HCT116 (cell line): ENCODE measurements at places on chromosomes 5 and 9.

GRCh38 chr5:40307920-40308319 is 371.8 kb upstream of the PTGER4 start:
- DNase-seq, result no peak

GRCh38 chr5:60960591-60960990 is 15.6 kb downstream of the NDUFAF2 start:
- peak; percentile 6 for DNase-seq

- no peak for DNase-seq
Measured at GRCh38 chr5:31741496-31741895, 102.6 kb downstream of the PDZD2 start.

DNA sequence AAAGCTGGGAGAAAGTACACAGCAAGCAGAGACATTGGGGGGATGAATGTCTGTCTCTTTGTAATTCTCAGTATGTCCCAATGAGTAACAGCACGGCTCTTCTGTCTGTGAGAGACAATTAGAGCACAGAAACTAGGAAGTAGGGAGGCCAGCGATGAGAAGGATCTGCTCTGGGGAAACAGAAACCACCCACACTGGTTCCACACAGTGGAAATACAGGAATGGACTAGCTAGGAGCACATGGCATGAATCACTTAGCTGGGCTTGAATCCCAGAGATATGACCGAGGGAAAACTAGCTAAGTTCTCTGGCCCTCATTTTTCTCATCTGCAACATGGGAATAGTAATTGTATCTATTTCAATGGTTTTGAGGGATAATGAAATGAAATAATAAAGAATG is 895.9 kb downstream of the TLE4 start:
- no peak for DNase-seq

DNA sequence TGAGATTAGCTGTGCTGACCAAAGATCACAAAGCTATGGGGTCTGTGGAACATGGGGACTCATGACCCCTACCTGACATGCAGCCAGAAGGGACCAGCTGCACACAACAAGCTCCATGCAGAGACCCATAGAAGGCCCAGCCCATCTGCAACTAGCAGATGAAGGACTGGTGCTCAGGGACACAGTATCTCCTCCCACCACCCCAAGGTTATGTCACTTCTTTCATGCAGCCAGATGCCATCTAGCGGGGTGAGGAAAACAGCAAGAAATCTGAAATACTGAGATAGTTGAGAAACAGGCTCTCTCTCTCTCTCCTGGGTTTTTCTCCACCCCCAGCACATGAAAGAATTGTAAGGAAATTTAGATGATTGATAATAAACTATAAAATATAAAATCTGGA is 161.3 kb upstream of the DAPK1 start:
- DNase-seq, result no peak

- no peak for DNase-seq
Measured at GRCh38 chr5:101260857-101261256, 357.8 kb upstream of the ST8SIA4 start.

GRCh38 chr9:37969130-37969529 is 65.2 kb upstream of the SLC25A51 start:
- no peak for DNase-seq

DNA sequence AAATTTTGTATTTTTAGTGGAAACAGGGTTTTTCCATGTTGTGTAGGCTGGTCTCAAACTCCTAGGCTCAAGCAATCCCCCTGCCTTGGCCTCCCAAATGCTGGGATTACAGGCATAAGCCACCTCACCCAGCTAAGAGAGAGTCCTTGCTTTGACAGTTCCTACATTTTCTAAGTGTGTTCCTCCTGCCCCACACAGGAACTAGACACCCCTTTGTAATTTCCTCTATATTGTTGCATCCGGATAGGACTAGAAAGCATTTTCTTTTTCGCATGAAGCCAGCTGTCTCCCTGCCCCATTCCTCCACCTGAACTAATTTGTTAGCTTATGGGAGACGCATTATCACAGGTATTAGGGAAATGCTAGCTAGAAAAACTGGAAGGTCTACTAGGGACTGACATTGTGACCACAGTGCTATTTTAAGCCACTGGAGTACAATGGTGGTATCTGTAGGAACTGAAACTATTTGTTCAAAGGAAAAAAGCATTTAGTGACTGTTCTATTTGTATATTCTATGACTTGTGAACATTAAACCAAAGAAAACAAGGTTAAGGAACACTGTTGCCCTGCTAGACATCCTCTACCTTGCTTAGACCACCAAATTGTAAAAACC is 214.1 kb downstream of the SMARCA2 start:
- DNase-seq, result no peak

DNA sequence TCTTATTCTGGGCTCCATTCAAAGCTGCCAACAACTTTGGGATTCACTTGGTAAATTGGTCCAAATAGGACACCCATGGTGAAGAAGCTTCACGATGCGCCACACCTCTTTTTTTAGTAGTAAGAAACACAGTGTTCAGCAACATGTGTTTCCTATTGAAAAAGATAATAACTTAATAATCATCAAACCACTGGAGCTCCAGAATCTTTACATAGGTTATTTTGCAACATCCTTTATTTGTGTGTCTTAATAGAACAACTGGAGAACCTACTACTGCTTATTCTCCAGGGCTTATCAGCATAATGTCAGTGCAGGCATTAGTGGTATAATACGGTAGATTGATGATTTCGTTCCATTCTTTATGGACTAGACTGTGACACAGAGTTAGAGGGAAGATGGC is 63.3 kb upstream of the DAPK1 start:
- DNase-seq, result no peak

- DNase-seq, result no peak
Measured at GRCh38 chr5:141669520-141669919, 12.5 kb downstream of the ARAP3 start.

- no peak for DNase-seq
Measured at GRCh38 chr9:121883281-121884056, 209.6 kb downstream of the TTLL11 start.

- no peak for DNase-seq
Measured at GRCh38 chr9:100368672-100369071, 15.9 kb upstream of the TEX10 start.

- DNase-seq, result no peak
Measured at GRCh38 chr5:74139589-74139988, 500.9 kb downstream of the ENC1 start.

DNA sequence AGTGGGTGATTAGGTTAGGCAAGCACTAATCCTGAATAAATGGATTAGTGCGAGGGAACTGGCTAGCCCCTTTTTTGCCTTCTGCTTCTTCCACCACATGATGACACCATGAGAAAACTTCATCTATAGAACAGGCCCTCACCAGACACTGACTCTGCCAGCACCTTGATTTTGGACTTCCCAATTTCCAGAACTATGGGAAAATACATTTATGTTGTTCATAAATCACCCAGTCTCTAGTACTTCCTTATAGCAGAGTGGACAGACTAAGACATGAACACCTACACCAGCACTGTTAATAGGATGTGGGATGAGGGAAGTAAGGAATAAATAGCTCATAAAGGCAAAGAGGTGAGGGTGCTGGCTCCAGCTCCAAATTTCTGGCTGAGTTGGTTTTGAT is 1.4 kb downstream of the ZNF622 start:
- DNase-seq, result no peak

DNA sequence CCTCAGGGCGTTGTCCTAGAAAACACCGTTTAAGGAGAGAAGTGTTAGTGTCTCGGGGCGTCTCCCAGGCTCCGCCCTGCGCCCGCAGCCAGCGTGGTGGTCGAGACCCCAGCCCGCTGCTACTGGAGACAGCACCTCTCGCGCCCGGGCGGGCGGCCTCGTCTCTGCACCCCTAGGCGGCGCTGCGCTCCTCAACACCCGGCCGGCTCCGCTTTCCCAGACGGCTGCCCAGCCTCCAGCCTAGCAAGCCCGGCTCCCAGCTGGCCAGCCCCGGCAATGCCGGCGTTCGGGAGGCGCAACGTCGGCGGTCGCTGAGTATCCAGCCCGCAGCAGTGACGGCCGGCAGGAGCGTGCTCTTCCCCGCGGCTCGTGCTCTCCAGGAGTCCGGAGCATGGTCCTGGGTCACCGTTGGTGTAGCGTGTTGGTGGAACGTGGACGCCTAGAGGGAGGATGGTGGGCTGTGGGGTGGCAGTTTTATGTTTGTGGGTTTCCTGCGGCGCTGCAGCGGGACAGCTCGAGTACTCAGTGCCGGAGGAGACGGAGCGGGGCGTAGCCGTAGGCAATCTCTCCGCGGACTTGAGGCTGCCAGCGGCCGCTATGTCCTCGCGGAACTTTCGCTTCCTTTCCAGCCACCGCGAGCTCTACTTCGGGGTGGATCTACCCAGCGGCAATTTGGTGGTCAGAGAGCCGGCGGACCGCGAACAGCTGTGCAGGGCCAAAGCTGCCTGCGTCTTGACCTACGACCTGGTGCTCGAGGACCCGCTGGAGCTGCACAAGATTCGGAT is 536 bp downstream of the PCDHAC1 start:
- DNase-seq, result peak; percentile 68

DNA sequence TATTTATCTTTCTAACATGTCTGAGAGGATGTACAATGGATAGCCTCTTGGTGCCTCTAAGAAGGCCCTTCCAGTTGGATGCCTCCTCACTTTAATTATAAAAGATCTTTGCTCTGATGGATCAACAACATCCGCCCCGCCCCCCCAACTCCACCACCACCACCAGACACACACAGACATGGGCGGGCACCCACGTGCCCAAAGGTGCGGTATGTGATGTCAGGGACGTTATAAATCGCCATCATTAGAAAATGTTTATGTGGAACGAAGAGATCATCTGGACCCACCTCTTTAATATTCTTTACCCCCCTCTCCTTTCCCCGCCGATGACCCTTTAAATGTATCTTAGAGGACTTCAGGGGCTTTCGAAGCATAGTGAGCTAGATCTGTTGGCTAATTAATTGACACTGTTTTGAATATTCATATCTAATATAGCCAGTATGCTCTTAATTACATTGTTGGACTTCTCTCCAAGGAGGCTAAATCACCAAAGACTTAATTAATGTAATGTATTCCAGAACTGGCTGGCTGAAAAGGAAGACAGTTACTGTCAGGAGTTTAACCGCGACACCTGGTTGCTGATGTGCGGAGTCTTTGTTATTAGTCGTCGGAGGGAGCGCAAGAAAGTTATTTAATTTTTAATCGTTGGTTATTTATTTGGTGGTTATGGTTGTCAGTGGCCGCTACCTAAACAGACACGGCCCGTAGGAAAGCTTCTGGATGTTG is 6.1 kb upstream of the FOXB2 start:
- DNase-seq, result no peak

DNA sequence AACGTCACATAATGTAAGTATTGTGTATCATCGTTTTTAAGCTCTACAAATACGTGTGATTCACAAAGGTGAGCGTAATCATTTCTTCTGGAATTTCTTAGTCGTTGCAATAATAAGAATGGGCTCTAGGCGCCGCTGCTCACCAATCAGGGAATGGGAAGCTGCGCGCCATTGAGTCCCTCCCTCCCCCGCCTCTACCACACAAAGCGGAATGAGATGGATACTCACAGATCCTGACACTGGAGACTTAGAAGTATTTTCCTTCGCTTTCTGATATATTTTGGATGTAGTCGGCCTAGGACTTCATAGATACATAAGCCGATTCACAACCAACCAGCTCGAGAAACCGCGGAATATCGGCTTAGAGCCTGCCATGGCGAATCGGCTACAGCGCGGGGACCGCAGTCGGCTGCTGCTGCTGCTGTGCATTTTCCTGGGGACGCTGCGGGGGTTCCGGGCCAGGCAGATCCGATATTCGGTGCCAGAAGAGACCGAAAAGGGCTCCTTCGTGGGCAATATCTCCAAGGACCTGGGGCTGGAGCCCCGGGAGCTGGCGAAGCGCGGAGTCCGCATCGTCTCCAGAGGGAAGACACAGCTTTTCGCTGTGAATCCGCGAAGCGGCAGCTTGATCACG is at the start of gene PCDHGA11:
Gene PCDHGA11 (plus strand): TSS at position 197 of the 634 bp plus-strand sequence. CDS start 177 bp downstream, at position 374.
- DNase-seq, result peak; percentile 4

DNA sequence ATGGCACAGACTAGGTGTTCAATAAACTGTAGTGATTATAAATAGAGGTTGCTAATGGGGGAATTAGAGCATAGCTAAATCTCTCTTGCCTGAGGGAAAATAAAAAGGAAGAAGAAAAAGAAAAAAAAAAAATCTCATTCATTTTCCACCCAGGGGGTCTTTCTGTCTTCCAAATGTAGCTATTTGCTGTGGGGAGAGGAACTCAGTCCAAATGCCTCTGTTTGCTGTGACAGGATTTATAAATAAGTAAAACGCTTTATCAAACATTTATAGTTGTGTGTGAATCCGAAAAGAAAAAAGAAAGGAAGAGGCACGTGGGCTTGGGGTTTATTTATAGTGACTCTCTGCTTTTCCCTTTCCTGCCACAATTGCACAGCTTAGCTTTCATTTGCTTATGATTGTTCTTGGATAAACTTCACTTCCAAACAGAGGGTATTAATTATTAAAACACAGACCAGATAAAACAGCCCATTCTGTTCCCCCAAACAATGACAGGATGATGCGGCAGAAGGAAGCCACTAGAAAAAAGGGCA is 245.7 kb downstream of the ASTN2 start:
- DNase-seq, result no peak

DNA sequence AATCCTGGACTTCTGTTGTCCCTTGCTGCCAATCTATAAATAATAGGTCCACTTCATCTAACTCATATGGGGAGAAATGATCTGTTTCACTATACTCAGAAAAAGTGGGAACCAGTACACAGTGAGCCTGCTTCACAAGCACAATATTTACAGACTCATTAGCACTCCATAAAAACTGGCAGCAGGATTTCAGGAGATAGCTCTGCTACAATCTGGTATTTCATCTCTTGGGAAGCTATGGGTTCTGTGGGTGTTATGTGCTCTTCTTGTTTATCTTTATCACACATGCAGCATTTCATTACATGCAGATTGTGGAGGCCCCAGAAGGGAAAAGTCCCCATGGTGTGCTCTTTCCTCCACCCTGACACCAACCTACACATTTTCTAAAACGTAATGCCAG is 33.2 kb downstream of the UGT3A2 start:
- no peak for DNase-seq

GRCh38 chr5:115696141-115696650 is 70.4 kb upstream of the TMED7 start:
- DNase-seq, result no peak

GRCh38 chr5:7779019-7780005 is 71.6 kb downstream of the CFAP90 start:
- no peak for DNase-seq

GRCh38 chr9:32430720-32431119 is 46.3 kb downstream of the ACO1 start:
- no peak for DNase-seq

DNA sequence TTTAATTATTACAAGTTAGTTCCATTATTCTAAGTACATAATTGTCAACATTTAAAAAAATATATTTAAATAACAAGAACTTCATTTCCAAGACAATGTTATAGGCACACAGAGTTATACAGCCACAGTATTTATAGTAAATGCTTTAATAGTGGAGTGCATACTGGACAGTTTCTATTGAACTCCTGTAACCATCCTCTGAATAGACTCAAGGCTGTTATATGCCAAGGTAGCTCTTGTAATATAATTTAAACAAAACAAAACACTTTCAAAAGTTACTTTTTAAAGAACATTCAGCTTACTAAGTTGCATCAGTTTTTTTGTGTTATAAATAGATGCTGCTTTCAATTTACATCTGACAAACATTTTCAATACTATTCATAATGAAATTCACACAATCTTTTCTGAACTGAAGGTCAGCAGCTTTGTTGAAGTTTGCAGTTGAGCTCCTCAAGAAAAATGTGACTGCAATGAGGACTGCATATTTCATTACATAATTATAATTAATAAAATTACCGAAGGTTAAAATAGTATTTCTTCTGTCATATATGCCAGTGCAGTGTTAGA is 549.9 kb upstream of the CYLC2 start:
- DNase-seq, result no peak
